ENCODE measurements at places on chromosomes 4 and X.

DNA sequence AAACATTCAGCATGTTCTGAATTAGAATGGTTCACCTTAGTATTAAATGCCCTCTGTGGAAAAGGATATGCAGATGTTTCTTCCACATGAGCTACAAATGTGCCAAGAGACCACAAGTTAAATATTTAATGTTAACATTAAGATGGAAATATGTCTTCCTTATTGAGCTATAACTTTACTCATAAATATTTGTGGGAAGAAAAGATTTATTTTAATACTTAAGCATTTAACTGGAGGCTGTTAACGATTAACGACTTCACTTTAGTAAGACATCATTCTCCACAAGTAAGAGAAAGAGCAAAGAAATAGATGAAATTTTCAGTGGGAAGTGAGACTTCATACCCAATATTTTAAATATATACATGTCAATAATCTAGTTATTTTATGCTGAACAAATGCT lies 1046.0 kb upstream of the GRID2 start:
- no peak for DNase-seq

- DNase-seq = no peak
Measured at GRCh38 chrX:137563681-137564651, 2.0 kb upstream of the ZIC3 start.

DNA sequence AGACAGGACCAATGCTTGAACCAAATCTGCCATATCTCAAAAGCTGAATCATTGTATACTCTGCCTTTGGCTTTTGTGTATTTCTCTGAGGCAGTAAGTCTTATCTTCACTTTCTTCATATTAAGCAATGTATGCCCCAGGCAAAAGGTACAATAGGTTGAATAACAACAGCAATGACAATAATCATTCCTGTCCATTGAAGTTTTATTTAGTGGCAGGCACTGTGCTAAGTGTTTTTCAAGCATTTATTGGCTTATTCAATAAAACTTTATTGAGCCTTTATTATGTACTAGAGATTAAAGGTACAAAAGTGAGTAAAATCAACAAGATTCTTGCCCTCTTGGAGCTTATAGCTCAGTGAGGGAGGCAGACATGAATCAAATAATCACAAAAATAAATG lies 8.2 kb upstream of the CASK start:
- DNase-seq = no peak

GRCh38 chr4:15158406-15159091 lies 156.3 kb downstream of the CPEB2 start:
- DNase-seq = no peak

DNA sequence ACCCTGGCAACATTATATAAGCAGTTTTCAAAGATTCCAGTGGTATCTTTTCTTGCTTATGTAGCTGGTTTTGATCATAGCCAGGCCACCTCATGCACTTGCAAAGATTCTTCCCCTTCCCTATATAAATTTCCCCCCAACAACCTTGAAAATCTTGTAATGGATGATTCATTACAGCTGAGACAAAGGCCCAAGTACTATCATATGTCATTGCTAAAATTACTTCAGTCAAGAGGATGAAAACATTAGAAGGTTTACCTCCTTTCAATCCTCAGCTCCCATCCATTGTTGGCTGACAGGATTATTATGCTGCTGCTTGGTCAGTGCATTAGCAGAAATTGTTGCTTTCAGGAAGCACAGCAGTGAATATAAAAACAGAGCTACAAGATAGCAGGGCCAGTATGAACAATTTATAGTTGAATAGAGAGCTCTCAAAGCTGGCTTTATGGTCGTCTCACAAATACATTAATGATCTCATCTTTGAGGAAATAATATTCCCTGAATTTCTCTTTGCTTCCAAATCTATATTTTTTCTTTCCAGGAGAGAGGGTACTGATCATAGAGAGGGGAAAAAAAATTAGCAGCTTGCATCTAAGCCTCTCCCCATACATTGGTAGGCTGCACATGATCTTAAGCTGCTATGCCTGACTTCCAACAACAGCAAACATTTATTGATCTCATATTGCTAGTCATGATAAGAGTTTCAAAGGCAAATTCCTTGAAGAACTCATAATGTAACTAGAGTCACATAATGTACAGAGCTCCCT lies 7.7 kb upstream of the ARHGEF38 start:
- DNase-seq = no peak

- no peak for DNase-seq
Measured at GRCh38 chrX:40151211-40152172, 53.7 kb upstream of the BCOR start.

DNA sequence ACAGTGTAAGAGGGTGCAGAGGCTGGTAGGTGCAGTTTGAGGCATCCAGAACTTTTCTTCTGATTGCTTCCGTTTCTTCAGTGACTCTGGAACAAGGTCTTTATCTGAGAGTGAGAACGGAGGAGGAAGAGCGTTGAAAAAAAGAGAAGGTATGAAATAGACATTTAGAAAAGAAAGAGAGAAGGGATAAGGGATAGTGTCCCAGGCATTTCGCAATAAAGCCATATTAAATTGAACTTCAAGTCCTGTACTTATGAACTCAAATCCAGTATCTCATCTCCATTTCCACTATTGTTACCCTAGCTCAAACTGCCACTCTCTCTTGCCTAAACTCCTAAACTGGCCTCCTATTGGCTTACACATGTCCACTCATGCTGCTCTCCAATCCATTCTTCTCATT lies 36.7 kb downstream of the NPY2R start:
- DNase-seq = no peak

- DNase-seq = no peak
Measured at GRCh38 chr4:87017580-87018342, 83.0 kb downstream of the AFF1 start.

GRCh38 chr4:135184715-135185114 lies 983.1 kb upstream of the PABPC4L start:
- no peak for DNase-seq

GRCh38 chrX:55816023-55816422 lies 98.5 kb downstream of the RRAGB start:
- no peak for DNase-seq

DNA sequence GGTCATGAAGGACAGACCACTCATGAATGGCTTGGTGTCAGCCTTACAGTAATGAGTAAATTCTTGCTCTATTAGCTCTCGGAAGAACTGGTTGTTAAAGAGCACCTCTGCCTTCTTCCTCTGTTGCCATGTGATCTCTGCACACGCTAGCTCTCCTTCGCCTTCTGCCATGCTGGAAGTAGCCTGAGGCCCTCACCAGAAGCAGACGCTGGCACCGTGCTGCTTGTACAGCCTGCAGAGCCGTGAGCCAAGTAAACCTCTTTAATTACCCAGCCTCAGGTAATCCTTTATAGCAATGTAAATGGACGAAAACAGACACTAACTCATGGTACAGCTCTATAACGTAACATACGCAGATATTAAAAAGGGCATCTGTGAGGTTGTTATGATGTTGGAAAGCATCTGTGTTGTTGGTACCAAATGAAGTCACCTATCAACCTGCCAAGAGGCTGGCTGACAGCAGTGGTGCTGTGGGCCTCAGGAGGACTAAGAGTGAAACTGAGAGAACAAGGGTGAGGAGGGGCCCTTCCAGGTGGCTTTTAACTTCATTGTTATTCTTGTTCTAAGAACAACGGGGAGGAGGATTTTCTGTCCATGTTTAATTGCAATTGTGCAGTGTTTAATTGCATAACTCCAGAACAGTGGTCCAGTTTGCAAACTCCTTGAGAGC lies 69.2 kb downstream of the CRMP1 start:
- DNase-seq = no peak

GRCh38 chr4:25972984-25973745 lies 59.1 kb downstream of the SMIM20 start:
- no peak for DNase-seq

DNA sequence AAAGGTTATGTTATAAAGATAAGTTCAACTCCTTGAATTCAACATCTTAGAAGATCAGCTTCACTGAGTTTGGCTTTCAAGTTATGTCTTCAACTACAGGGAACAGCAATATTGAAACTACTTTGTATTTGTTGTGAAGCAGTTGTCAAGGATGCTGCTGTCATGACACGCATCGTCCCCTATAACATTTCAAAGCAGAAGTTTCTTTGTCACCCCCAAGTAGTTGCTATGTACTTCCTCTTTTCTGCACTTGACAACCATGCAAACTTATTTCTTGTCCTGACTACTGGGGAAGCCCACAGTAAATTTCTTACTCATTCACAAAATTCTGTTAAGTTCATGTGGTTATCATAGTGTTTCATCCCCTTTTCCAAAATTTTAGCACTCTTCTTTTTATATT lies 14.3 kb downstream of the ANTXR2 start:
- DNase-seq = no peak

- DNase-seq = peak; percentile 19
Measured at GRCh38 chrX:72714478-72714916, 391 bp upstream of the PHKA1 start.

GRCh38 chr4:57040510-57040909 lies 61.8 kb downstream of the POLR2B start:
- no peak for DNase-seq

DNA sequence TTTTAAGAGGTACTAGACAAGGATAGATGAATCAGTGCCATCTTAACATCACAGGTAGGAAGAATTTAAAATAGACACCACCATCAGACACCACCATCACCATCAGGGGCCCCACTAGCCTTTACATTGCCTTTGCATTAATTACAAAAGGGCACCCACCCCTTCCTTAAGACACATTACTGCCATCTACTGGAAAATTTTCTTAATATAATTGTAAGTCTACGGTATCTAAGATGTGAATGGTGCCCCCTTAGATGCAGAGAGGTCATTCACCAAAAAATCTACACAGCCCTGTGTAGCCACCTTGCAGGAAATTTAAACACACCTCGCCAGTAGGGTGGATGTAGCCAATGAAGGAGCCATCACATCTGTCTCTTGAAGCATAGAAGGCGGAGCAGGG lies 184.1 kb downstream of the MID1IP1 start:
- no peak for DNase-seq

GRCh38 chr4:156983366-156983765 lies 11.8 kb upstream of the PDGFC start:
- no peak for DNase-seq

- DNase-seq = no peak
Measured at GRCh38 chr4:186954509-186954908, 230.9 kb upstream of the FAT1 start.

Measured in hypothalamus (tissue), 51 donors.